Activated T-cell treated with anti-CD3 and anti-CD28 coated beads, Interleukin-2, amount 50 U/mL, for 72 hours (primary cell): ENCODE measurements at places on chromosomes 7 and 10.

DNA sequence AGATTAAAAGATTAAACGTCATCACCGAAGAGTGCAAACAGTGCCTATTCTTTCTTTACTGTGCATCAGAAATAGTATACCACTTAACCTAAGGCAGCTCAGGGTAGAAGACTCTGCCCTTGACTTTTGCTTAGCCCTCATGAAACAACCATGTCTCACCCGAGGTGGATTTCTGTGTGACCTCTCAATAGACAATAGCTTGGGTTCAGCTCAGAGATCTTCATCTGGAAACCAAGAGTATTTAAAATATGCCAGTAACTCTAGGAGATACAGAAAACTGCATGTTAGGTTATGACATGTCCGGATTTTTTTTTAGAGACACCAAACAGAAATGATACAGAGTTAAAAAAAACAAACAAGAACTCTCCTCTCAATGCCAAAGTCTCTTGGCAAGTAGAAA is 75.8 kb downstream of the JAZF1 start:
- no peak for DNase-seq

DNA sequence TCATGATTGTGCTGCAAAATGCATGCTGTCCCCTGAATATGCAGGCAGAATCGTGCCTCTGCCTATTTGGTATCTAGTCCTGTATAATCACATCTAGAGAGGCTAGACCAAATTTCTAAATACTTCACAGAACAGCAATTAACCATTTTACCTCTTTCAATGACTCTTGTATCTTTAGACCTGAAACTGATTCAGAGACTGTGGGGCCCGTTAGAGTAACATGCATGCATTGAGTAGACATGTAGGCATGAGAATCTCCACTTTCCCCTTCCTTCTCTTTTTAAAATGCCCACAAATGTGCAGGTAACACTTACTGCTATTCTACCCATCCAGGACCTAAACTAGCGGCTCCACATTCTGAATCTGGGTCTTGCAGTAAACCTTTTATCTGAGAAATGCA is 8.8 kb downstream of the ZNF92 start:
- DNase-seq: no peak

DNA sequence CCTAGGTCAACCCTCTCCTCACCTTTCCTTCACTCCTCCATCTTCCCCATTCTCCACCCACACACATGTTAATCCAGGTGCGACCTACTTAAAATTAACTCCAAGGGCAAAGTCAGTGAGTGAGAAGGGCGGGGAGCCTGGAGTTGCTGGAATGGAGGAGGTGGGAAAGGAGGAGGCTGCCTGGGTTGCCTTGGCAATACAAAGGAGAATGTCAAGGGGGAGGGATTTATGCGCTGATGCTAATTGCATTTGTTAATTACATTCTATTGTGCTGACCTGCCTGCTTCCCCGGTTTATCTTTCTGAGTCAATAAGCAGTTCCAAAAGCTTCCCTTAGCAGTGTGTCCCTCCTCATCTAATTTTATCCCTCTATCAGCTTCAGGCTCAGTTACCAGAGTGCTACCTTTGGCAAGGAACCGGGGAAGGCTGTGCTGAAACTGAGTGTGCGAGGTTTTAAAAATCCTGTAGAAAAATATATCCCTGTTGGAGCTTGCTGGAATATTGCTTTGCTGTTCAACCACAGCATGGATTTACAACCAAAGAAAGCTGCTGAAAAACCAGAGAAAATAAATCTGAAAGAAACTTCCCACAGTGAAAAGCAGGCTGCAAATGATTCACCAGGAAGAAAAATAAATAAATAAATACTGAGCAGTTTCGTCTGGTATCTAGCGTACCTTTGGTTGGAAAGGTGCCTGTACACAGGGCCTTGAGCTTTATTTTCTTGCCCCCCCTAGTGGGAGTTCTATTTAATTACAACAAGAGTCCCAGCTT is 113.2 kb upstream of the DGKB start:
- DNase-seq: peak; percentile 12

DNA sequence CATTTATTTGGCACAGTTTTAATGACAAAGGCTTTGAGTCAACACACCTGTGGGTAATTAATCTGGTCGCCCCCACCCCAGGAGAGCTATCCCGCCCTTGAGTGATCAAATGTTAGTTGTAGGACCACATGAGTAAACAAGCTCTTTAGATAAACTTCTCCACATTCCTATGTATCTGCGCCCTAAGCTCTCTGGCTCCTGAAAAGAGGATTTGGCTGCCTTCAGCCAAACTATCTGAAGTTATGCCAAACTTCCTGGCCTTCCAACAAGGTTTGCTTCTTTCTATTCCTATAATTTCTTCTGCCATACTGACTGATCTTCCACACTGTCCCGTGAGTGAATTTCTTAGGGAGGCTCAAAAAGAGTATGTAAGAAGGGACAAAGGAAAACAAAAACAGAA is 134.2 kb downstream of the RALA start:
- DNase-seq: no peak

GRCh38 chr7:121302214-121302745 is 26.5 kb upstream of the WNT16 start:
- no peak for DNase-seq

DNA sequence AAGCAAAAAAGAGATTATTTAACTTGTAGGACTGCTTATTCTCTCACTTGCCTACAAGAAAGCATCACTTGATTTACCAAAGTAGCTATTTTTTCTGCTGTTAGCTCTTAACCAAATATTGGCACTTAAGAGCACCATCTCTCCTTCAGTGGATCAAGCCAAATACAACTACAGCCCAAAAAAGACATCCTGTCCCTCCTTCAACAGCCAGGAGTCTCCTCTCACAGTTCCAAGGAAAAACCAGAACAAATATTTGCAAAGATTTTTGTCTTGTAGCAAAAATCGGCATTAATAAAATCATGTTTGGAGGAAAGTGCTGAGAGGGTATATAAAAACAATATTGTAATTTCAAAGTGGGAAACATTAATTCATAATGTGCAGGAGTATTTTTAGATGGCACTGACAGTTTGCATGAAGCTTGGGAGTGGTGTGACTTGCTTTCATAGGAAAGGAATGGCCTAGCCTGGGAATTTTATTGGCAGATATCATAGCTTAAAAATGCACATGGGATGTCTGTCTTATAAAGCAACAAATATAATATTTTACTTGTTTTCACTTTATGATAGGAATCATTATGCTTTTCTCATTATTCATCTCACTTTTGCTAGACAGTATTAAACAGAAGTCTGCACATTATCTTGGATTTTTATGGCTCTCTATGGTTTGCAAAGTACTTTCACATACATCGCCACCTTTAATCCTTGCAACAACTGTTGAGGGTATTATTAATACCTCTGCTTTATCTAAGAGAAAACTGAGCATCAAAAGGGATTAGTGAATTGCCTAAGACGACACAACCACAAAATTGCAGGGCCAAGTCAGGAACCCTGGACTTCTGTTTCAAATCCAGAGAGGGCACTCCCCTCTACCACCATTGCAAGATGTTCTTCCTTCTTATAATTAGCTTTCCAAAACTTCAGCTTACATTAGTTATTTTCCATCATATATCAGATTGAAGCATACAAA is 103.5 kb downstream of the AGMO start:
- DNase-seq: no peak

GRCh38 chr7:39592586-39592985 is 26.4 kb downstream of the YAE1 start:
- no peak for DNase-seq

- no peak for DNase-seq
Measured at GRCh38 chr10:3213758-3214515, 41.4 kb upstream of the PITRM1 start.

DNA sequence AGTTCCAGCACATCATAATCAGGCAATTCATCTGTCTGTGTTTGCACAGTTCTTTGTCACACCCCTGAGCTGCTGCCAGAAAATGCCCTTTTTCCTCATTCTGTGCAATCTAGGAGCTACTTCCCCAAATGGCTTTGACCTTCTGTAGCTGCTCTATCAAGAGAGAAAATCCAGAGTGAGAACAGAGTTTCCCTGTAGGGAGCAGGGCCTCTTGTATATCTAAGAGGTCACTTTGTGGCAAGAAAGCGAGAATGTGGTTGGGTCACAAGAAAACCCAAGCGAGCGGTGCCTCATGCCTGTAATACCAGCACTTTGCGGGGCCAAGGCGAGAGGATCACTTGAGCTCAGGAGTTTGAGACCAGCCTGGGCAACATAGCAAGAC is 24.3 kb downstream of the SLC29A3 start:
- DNase-seq: no peak

DNA sequence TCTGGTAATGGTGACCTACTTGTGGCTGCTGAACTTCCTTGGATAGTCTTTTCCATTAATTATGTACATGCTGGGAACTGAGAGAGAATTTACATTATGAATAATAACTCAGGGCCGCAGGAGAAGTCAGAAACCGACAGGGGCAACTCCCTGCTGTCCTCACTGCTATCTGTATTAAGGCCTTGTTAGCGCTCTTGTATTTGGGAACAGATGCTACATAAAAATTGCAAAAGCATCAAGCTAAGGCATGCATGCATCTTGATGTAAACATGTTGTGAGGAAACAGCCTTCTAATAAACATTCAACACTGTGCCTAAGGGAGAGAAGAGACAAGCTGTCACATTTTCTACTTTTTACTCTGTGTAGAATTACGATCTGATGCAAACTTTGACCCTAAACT is 158.4 kb downstream of the PARD3 start:
- DNase-seq: no peak

GRCh38 chr10:92290076-92290836 is 622 bp downstream of the CPEB3 start:
- DNase-seq: no peak
